Cardiac septum (tissue), 1 donor: ENCODE measurements at places on chromosomes 13 and 19.
A peak's percentile ranks its signal among the peaks of the same experiment; 100 is the strongest.

DNA sequence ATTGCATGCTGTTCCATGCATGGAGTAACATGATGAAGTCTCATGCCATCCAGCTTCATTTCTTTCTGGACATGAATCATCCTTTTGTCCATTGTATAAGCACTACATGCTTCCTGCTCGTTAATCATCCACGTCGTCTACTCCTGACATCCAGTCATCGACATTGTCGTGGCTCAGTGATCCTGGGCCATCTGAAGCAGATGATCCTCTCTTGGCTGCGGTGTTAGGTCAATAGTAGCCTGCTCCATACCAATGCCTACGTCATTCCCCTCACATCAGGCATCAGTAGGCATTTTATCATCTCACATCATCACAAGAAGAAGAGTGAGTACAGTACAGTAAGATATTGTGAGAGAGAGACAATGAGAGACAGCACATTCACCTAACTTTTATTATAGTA, 7.9 kb upstream of the MYO16 start:
- DNase-seq: no peak

GRCh38 chr13:49838989-49839388, 46.5 kb upstream of the KPNA3 start:
- DNase-seq: no peak

- no peak for DNase-seq
Measured at GRCh38 chr19:31235806-31236205, 113.4 kb downstream of the TSHZ3 start.

GRCh38 chr19:18292810-18293641, 11.6 kb upstream of the JUND start:
- DNase-seq: peak; percentile 89
